ENCODE measurements at places on chromosomes 16 and 17.

- DNase-seq, result no peak
These were observed 3.6 kb downstream of the LITAF start for GRCh38 chr16:11583166-11583565.

GRCh38 chr17:28467456-28468025, 5.9 kb upstream of the SLC13A2 start:
- DNase-seq, result no peak

- no peak for DNase-seq
These were observed 221.1 kb downstream of the FTO start for GRCh38 chr16:53925107-53925410.

DNA sequence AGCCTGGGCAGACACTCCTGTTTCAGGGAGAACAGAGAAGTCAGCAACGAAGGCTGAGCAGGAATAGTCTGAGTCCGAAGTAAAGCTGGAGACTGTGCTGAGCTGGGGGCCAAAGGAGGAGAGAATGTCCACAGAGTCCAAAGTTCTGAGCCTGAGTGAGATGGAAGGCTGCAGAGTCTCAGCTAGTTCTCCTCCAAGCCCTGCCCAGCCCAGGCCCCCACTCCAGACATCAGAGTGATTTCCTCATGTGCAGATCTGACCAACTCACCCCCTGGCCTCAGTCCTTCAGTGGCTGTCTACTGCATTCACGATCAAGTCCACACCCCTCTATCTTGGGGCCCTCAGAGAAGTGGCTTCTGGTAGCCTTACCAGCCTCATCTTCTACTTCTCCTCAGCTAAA, 21.6 kb downstream of the SLC13A5 start:
- no peak for DNase-seq

GRCh38 chr16:37511-37910, 15.9 kb downstream of the POLR3K start:
- DNase-seq, result no peak

DNA sequence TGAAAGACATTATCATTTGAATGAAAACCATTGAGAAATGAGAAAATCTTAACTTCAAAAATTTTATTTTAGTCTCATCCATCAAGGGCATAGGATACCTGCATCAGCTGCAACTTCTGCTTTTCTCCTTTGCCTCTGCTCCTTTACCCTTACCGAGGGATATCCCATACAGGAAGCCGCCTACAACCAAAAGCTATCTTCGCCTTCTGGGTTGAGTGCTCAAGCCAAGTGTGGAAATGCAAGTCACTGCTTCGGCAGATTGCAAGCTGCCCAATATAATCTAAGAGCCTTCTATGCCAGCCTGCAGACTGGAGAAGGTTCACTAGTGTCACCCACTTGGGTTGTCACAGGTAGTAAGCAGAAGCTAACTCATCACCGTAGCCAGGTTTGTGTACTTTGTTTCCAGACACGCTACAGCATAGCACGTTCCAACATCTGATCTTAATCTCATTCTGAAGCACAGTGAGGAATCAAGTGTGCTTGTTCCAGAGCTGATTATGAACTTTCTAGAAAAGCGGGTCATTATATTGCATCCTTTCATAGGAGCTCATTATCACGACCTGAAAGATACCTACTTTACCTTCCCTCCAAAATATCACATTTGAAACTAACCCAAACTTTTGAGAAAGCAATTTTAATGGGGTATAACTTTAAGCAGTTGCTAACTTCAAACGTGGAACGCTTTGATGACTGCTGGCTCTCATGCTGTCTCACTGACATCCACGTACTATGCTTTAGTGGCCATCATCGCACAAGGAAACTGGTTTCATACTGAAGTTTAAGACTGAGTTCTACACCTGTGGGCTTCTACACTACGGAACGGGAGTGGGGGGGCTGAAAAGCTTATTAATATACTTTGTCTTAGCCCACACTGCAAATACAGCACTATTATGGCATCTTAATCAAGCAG, 8.0 kb upstream of the UNK start:
- no peak for DNase-seq

DNA sequence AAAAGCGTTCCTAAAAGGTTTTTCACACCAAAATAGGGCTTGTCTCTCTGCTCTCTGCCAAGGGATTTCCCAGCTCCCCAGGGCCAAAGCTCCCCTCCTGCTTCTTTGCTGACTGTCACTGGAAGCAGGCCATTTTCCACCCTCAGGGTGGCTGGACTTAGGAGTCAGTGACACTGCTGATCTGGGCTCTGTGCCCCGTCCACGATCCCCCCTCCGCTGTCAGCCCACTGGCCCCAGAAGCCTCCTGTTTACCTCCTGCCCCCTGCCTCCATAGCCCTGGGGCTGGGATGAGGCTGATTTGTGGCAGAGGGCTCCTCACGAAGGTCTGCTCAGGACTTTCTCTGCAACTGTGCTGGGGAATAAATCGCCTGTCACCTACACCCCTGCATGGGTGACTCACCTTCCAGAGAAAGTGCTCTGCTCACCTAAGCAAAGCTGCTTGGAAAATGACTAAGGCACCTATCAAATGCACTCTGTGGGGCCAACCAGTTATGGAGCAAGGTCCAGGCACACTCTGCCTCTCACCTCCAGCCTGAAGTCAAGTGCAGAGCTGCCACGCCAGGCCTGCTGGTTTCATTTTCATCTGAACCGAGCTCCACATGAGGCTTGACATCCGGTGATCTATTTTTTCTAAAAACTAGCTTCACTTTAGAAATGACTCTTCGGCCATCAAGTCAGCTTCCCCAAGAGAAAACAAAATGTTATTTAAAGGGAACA, 4.9 kb downstream of the MAP3K14 start:
- DNase-seq, result no peak

DNA sequence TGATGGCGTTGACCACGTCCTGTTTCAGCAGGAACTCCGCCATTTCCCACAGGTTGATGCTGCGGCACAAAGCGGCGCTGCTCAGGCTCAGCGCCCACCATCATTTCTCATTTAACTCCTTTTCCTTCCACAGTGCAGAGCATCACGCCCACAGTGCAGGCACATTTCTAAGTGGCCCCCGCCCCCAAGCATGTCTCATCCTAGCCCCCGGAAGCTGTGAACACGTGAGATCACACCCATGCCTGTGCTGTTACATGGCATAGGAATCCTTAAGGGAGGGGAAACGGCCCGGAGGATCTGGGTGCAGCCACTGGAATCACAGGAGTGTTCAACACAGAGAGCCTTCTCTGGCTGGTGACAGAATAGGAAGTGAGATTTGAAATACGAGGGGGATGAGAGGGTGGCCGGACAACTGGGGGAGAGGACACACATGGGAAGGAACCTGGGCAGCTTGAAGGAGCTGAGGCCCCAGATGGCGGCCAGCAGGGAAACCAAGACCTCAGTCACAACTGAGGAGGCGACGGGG, 4.7 kb downstream of the NAGPA start:
- no peak for DNase-seq

- no peak for DNase-seq
These were observed 11.2 kb downstream of the NAA60 start for GRCh38 chr16:3454631-3455147.

- no peak for DNase-seq
These were observed 48.6 kb downstream of the TNFRSF13B start for GRCh38 chr17:16923097-16923903.

DNA sequence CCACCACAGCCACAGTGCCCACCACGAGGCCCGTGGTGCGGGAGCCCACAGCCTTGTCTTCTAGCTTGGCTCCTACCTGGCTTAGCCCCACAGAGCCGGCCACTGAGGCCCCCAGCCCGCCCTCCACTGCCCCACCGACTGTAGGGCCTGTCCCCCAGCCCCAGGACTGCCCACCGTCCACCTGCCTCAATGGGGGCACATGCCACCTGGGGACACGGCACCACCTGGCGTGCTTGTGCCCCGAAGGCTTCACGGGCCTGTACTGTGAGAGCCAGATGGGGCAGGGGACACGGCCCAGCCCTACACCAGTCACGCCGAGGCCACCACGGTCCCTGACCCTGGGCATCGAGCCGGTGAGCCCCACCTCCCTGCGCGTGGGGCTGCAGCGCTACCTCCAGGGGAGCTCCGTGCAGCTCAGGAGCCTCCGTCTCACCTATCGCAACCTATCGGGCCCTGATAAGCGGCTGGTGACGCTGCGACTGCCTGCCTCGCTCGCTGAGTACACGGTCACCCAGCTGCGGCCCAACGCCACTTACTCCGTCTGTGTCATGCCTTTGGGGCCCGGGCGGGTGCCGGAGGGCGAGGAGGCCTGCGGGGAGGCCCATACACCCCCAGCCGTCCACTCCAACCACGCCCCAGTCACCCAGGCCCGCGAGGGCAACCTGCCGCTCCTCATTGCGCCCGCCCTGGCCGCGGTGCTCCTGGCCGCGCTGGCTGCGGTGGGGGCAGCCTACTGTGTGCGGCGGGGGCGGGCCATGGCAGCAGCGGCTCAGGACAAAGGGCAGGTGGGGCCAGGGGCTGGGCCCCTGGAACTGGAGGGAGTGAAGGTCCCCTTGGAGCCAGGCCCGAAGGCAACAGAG, 10.5 kb downstream of the VASN start:
- no peak for DNase-seq

GRCh38 chr17:64617125-64617780, 44.9 kb downstream of the SMURF2 start:
- no peak for DNase-seq

- DNase-seq, result no peak
These were observed 12.7 kb downstream of the KLHL36 start for GRCh38 chr16:84660973-84661372.

DNA sequence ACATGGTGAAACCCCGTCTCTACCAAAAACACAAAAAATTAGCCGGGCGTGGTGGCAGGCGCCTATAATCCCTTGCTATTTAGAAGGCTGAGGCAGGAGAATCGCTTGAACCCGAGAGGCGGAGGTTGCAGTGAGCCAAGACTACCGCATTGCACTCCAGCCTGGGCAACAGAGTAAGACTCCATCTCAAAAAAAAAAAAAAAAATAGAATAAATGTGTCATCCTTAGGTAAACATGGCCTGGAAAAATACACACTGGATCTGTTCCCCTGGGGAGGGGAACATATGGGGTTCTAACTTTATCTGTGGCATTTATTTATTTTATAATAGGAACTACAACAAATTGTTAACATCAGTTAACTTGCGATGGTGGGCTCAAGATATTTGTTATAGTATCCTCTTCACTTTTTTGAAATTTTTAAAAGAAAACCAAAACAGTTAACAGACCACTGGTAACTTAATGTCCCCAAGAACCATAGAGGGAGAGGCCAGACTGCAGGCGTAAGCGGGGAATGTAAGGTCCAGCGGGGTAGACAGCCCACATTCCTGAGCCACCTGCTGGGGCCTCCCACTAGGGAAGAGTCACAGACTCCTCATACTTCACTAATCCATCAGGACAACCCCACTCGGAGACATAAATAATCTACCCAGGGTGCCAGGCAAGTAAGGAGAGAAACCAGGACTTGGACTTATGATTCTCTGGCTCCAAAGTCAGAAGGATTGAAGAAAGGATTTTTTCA, 12.5 kb upstream of the TXNDC11 start:
- no peak for DNase-seq

DNA sequence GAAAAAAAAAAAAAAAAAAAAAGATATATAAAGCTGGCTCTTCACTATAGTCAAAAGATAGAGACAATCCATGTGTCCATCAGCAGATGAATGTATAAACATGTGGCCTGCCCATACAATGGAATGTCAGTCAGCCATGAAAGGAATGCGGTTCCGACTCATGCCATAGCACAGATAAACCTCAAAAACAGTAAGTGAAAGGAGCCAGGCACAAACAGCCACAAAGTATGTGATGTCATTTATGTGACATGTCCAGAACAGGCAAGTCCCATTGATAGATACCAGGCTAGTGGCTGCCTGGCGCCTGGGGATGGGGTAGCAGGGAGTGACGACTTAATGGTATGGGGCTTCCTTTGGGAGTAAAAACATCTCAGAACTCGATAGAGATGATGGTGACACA, 155.7 kb downstream of the CMIP start:
- no peak for DNase-seq

- DNase-seq, result no peak
These were observed 3.0 kb downstream of the TEX19 start for GRCh38 chr17:82361885-82362633.

DNA sequence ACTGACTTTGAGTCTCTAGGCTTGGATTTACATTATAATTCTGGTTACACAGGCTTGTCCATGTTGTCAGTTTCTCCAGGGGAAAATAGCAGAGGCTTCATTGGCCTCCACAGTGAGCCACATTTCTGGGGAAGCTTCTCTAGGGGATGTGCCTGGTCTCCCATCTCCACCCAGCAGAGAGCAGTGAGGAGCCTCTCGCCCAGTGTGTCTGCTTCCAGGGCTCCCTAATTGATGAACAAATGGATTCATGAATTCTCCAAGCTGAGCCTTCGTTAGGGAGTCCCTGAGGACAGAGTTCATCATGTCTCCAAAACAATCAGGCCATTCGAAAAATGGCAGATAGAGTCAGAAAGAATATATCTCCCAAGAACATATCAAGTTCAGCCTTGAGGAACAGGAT, 162.4 kb upstream of the TOX3 start:
- DNase-seq, result no peak

DNA sequence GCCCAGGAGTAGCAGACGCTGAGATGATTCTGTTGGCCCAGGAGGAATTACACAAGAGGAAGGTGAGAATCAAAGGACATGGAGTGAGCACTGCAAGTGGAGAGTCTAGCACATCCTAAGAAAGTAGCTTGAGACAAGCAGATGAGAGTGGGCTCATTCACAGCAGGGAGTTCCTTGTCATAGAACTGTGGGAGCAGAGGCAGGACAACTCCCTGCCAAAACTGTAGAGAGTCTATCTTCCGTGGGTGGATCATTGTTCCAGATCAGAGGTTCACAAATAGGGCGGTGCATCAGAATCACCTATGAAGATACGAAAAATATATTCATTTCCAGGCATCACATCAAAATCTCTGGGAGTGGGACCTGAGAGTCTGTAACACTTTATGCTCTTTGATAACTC, 288.9 kb upstream of the C16orf82 start:
- DNase-seq, result no peak

Measured in DMS79 (cell line).